NCI-H2227 treated with DMSO at 0.1 percent for 48 hours (cell line): ENCODE measurements at places on chromosomes 6 and 20.

GRCh38 chr20:8183526-8183925 is 51.5 kb downstream of the PLCB1 start:
- DNase-seq = no peak

- DNase-seq = no peak
These were observed 41.0 kb upstream of the FAM50B start for GRCh38 chr6:3808199-3808598.

DNA sequence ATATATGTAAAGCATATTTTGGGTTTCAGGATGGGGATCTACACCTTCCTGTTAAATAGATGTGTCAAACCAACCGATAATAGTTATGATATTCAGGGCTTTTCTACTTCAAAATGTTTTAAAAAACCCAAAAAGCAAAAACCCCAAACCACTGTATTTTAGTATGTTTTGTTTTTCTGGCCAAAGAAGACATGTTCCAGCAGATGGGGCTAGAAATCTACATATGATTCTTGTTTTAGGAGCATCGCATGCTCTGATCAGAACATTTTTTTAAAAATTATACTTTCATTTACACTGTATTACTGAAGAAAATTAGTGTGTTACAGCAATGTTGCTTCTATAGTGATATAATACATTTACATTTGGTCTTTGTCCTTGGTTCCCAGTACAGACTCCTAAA is 11.0 kb downstream of the RMND1 start:
- DNase-seq = no peak

DNA sequence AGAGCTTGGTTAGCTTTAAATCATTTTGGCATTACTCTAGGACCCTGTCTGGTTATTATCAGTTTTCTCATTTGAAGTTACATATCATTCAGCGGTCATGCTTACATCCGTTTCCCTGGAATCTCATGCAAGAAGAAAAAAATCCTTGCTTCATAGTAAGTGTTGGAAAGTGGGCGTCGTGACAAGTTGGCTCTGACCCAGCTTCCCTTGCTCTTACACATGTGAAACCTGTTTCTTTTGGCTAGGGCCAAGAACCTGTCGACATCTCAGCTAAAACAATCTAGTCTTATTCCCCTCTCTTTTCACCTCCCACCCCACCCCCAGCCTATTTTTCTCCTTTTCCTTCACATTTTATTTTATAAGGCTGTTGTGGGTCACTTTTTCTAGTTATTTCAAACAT is 45.5 kb downstream of the ANKS1A start:
- no peak for DNase-seq

DNA sequence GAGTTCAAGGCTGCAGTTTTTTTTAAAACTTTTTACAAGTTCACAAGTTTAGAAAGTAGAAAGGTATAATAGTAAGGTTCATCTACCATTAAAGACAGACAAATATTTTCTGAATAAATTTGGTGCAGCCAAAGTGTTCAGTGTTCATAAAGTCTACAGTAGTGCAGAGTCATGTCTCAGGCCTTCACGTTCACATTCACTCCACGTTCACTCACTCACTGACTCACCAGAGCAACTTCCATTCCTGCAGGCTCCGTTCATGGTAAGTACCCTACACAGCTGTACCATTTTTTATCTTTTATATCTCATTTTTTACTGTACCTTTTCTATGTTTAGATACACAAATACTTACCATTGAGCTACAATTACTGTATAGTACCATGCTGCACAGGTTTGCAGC is 67.6 kb downstream of the B4GALT5 start:
- DNase-seq = no peak

DNA sequence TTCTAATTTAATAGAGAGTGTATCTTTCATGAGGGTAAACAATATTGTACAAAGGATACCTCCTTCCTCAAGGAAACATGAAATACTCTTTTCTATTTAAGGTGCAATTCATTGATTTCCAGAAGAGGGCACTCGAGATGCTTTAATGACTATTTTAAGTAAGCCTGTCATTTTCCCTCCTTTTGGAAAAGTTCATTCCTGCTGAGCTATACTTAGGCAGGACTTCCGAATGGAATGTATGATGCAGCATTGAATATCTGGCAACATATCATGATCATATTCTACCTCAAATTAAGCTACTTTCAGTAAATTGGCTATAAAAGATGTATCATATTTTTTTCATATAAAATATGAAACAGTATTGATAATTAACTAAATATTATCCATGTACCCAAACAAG is 5.0 kb downstream of the DST start:
- peak; percentile 14 for DNase-seq

GRCh38 chr20:10856237-10857015 is 182.6 kb upstream of the JAG1 start:
- no peak for DNase-seq

DNA sequence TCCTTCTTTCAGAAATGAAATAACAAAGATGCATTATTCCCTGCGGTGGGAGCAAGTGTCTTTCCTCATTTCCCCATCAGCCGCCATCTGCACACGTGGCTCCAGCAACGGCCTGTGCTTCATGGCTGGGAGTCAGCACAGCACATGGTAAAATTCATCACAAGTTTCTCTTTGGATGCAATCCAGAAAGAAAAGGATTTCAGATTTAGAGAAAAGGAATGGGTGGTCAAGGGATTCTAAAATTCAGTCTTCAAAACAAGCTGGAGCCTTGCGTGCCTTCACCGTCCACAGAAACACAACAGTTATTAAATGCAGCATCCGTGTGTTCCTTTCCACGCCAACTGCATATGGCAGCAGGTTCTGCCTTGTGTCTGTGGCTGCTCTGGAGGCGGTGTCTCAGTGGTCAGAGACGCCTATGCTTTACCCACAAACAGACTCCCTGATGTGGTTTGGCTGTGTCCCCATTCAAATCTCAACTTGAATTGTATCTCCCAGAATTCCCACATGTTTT is 107.6 kb downstream of the THBS2 start:
- no peak for DNase-seq

DNA sequence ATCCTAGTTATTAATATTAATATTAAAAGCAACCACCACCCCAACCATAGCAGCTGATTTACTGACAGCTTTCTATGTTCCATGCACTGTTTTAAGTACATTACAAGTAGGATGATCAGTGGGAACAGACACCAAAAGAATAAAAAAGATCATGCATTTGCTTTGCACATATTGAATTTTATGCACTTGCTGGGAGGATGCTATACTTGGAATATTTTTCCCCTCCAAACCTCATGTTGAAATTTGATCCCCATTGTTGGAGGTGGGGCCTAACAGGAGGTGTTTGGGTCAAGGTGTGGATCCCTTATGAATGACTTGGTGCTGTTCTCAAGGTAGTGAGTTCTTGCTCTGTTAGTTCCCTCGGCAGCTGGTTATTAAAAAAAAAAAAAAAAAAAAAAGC is 178.9 kb upstream of the MYLIP start:
- DNase-seq = no peak

- DNase-seq = no peak
These were observed 50.6 kb downstream of the TRAF3IP2 start for GRCh38 chr6:111555036-111555435.

DNA sequence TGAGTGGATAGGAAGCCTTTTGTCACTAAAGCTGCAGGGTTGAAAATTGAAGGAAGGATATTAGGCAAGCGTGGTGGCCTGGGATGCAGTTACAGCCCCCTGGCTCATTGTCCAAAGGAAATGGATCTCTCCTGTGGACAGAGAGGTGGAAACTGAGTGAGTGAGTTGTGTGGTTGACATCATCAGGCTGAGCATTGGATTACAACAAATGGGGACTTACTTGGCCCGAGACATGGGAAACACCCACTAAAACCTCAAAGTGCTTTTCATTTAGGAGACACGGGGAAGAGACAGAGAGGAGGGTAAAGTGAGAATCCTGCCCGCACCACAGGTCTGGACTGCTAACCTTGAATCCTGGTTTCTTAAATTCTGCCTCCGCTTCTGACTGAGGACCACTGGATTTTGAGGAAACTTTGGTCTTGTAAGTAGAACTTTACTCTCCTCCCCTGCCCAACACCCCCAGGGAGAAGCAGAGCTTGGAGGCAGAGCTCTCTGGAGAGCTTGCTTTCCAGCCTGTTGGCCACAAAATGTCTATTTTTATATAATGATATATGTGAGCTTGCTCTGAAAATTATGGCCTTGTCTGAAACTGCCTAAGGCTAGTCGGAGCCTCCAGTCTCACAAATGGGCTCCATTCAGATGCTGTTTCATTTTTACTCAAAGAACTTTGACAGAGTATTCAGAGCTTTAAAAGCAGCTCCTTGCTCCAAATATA is at the start of gene PKIG:
PKIG (plus strand) TSS at position 269 of the 715 bp plus-strand sequence. CDS start 31,978 bp downstream, outside the sequence.
- peak; percentile 58 for DNase-seq

GRCh38 chr20:47502271-47503239 is 868 bp downstream of the NCOA3 start:
- DNase-seq = peak; percentile 18

DNA sequence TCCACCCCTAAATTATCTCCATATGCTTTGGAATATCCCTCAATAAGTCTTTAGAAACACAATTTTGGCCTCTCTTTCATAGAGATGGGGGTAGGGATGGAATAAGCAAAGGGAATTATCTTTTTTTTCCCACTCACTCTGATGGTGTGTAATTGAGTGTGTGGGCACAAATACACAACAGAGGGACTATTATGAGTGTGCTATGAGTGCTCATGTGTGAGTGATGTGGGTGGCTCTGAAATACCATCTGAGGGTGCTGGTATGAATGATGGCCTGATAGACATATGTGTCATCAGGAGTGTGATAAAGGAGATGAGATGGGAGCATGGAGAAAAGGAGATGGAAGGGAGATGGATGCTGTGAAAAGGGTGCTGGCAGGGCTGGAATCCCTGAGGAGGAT is 35.6 kb downstream of the GSS start:
- DNase-seq = no peak

- no peak for DNase-seq
These were observed 21.9 kb downstream of the UST start for GRCh38 chr6:148768646-148769270.

DNA sequence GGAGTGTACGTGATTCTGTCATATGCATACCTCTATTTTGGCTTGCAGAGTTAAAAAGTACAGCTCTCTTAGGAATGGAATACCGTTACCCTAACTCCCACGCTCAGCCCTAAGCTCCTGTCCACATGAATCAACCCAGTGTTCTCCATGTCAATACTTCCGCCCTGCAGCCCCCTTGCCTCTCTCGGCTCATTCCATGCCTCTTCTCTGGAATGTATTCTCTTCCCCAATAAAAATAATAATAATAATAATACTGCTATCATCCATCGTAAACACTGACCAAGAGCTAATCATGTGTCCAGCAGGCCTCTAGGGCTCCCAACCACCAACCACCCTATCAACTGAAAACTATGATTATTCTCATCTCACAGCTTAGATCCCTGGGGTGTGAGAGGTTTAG is 100.6 kb downstream of the PREX1 start:
- no peak for DNase-seq

GRCh38 chr6:16683641-16684194 is 77.5 kb downstream of the ATXN1 start:
- DNase-seq = no peak

DNA sequence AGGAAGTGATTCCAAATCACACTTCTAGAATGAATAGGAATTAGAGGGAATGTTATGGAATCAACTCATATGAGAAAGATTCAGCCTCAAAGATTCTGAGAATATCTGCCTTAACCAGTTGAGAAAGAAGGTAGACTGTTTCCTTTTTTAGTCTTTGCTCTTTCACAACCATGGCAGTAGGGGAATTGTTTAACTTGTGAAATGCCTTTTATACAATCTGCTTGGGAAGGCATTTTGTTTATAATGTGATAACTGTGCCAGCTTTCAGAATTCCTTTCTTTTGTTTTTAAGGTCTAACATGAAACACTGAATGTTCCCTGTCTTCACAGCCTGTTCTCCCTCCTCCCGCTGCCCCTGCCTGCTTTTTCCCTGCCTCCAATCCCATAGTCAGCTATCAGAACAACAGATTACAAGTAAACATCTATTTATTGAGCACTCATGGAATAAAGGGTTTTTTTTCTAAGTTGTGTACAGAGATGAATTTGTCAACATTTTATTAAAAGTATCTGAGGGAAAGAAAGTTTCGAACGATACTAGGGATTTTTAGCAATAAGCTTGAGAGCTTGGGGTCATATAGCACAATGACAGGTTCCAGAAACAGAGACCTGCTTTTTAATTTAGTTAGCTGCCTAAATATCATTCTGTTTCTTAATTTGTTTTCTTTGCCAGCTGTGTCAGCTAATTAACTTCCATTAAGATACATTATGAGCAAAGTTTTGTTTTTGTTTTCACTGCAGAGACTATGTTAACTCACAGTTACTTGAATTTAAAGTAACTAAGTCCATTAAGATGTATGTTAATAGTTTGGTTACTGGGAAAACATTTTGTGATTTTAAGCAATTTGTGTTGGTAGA is 28.3 kb upstream of the FBXO30 start:
- DNase-seq = no peak

- no peak for DNase-seq
These were observed 257.3 kb downstream of the ATXN1 start for GRCh38 chr6:16503970-16504415.

DNA sequence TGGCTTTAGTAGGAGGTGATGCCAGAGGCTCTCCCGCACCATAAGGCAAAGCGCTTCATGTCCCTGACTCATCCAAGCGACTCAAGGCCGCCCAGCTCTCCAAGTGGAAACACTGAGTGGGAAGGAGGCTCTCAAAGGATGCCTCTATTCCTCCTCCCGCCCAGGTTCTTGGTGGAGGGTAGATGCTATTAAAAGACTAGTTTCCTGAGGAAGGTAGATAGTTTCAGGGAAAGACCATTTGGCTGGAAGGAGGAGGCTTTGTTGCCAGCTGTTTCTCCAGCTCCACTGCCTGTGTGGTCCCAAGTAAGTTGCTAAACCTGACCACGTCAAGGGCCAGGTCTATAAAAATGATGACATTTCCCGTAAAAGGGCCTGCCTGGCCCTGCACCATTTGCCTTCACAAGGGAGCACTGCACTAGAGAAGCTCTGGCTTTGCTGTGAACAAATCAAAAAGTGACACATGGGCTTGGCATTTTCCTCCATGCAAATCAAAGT is 48.2 kb downstream of the GMDS start:
- DNase-seq = no peak

GRCh38 chr20:14288341-14289330 is 48.8 kb downstream of the FLRT3 start:
- DNase-seq = no peak

DNA sequence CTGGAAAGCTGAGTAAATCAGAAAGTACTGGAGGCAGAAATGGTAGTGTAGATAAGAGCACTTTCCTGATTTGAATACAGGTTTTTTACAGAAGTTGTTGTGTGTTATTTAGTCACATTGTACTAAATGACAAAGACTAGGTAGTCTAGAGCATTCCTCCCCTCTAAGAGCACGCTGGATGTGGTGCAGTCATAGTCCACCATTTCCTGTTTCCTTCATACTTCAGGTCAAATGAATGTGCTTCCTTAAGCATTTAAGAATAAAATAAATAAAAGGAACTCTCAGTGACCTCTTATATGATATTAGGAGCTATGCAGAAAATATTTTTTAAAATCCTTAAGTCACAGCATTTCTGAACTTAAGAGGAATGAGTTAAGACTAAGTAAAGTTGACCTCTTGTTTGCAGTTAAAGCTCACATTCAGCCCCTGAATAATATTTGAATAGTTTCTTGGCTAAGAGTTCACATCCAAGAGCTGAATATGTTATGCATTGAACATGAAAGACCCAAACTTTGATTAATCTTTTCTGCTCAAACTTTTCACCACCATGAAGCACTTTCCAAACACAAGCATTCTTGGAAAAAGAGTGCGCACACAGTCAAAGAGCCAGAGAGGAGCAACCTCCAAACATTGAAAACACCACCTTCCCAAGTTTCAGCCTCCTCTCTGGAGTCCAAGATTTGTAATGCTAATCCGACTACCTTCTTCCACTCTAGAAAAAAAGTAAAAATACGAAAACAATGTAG is 53.4 kb upstream of the TMEM30A start:
- DNase-seq = no peak
